Stimulated activated CD8-positive, alpha-beta memory T cell treated with anti-CD3 and anti-CD28 coated beads, Interleukin-7, amount 100 ng/mL, for 1 hour (primary cell): ENCODE measurements at places on chromosomes 13 and 19.

DNA sequence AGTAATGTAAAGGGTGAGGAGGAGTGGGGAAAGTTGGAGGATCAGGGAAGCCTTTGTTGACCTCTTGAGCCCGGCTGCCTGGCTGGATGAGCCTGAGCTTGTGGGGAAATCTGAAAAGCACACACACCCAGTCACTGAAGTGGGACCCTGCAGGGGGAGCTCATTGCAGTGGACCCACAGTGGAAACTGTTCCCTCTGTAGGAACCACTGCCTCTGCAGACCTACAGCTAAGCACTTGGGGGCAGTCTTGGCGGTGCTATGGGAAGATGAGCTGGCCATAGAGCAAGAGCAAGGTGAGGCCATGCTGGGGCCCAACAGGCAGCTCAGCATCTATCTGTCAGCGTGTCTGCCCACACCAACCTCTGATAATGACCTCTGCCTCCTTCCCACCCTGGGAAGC, 294.8 kb downstream of the TSHZ3 start:
- DNase-seq, result no peak

GRCh38 chr13:20901668-20902437, 693 bp downstream of the XPO4 start:
- no peak for DNase-seq

- no peak for DNase-seq
These were observed 27.2 kb downstream of the PBX4 start for GRCh38 chr19:19591133-19591825.

- DNase-seq, result no peak
These were observed 28.8 kb upstream of the OXGR1 start for GRCh38 chr13:97023117-97023516.

- no peak for DNase-seq
These were observed at the start of gene C5AR2 for GRCh38 chr19:47331931-47332547. TSS of gene C5AR2 (plus strand) at chr19:47332175. CDS start at chr19:47340800, 8,625 bp downstream.

DNA sequence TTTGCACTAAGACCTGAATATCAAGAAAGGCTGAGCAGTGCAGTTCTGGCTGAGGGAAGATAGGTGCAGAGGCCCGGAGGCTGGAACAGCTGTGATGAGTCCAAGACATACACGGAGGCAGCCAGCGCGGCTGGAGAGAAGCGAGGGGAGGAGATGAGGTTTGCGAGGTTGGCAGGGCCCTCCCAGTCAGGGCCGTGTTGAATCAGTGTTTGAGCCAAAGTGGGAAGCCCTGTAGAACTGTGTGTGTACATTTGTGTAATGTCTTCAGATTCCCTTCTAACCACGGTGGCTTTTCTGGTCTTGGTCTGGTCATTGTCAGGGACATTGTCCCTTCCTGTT, 34.9 kb downstream of the PAK4 start:
- DNase-seq, result no peak

GRCh38 chr13:50676602-50677001, 166.9 kb downstream of the DLEU7 start:
- DNase-seq, result no peak

- no peak for DNase-seq
These were observed 57.3 kb upstream of the TPM4 start for GRCh38 chr19:16018801-16019551.

- DNase-seq, result no peak
These were observed 693 bp upstream of the TMED1 start for GRCh38 chr19:10836479-10837330.
